ENCODE measurements at places on chromosomes 2 and 18.
A peak's percentile ranks its signal among the peaks of the same experiment; 100 is the strongest.

DNA sequence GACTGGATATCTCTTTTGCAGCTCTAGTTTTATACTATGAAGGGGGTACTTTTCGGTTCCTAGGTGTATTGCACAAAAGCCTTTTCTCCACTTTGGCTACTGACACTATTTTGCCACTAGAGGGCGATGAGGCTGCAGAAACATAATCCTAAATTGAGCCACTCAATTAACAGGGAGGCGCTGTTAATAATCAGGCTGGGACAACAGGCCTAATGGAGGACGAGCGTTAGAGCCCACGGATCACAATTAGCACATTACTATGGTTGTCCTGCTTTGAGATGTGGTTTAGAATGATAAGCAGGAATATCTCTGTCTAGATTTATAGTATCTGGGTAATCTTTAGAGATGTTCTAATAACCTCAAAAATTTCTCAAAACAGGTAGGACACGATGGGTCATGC lies 62.2 kb upstream of the PMAIP1 start:
- no peak for DNase-seq

- no peak for DNase-seq
Measured at GRCh38 chr18:79490626-79491041, 94.9 kb downstream of the NFATC1 start.

DNA sequence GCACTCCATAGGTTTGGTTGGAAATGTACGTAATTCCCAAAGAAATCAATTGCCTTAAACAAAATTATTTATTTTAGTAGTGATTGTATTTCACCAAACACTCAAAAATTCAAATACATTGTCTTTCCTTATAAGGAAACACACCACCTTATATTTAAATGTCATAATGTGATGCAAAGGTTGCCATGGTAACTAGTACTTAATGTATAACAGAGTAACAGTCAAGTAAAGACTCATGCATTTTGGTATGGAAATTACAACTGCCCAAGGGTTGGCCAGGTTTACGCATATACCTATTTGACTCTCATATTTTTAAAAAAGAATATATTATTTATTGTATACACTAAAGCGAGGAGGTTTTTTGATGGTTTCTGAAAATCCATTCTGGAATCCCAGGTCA lies 231.2 kb downstream of the TCF4 start:
- DNase-seq, result no peak

DNA sequence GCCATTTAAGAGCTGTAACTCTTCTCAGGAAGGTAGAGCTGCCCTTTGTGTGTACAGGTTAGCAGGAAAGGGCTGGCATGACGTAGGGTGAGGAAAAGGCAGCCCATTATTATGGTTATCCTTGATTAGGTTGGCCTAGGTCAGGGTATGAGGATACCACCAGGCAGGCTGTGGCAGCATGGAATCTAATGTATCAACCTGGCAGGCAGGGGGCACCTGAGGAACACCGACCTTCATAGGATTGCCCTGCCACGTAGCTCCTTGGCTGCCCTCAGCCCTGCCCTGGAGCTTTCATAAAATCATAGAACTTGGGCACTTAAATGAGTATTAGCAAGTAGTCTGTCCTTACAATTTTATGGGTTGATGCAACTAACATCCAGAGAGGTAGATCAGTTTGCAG lies 261.6 kb downstream of the LTBP1 start:
- no peak for DNase-seq

GRCh38 chr2:189236066-189236465 lies 56.5 kb upstream of the COL5A2 start:
- no peak for DNase-seq

- no peak for DNase-seq
Measured at GRCh38 chr2:221844212-221845020, 272.3 kb upstream of the EPHA4 start.

DNA sequence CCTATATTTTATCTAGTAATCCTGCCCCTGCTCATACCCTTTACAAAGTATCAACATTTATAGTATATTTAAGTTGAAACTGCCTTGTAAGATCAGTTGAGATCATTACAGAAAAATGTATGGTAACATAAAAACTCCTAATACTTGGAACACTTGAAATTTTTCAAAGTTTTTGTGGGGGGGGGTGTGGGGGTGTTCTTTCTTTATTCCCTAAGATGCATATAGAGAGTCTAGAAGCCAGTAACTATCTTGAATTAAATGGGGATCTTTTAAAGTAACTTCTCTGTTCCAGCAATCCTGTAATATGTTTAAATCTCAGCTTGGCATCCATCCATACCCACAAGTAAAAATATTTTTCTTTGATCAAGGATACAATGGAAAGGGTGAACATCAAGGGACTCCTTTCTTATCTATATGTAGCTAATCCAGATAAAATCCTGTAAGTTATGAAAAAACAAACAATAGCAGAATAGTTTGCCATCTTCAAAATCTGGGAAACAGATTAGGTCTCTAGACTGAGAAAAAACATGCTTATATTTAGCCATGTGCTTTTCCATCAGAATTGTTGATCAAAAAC lies 455.3 kb downstream of the MEIS1 start:
- no peak for DNase-seq

GRCh38 chr2:230816735-230817134 lies 48.0 kb upstream of the ITM2C start:
- no peak for DNase-seq

- DNase-seq, result no peak
Measured at GRCh38 chr2:11967946-11968465, 221.6 kb downstream of the LPIN1 start.

DNA sequence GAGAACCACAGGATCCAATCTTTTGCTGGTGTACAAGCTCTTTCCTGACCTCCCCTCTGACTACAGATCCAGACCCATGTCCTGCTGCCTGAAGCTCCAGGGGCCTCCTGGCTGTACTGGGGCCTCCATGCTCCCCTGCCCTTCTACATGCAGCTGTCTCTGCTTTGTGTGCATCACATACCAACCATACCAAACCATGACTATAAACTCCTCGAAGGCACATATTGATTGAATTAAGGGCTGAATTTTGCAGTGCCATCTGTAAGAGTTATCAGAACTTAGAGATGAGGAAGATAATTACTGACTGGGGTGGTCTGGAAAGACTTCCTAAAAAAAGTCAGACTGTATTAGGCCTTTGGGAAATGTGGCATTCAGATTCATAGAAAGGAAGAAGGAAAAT lies 139.9 kb upstream of the CXCR4 start:
- no peak for DNase-seq

DNA sequence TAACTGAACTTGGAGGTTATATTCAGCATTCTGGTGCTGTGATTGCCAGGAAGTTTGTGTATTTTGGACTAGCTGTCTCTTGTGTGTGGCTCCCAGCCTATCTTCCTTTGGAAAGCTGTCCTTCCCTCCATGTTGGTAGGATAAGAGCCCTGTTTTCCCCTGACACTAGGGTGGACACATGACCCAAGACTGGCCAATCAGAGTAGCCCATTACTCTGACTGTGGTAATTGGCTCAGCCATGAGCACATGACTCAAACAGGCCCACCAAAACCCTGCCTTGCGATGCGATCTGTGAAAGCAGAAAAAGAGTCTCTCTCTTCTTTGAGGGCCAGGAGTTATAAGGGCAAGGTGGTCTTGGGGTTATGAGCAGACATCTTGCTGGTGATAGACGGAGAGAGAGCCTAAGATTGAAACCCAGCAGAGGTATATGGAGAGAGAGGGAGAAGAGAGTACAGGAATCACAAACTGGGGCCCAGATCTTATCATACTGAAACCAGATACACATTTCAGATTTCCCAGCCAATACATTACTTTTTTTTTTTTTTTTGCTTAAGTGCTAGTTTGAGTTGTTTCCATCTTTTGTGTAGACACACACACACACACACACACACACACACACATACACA lies 45.3 kb upstream of the SERPINE2 start:
- no peak for DNase-seq

GRCh38 chr18:48808476-48808875 lies 142.3 kb downstream of the SMAD7 start:
- DNase-seq, result no peak

DNA sequence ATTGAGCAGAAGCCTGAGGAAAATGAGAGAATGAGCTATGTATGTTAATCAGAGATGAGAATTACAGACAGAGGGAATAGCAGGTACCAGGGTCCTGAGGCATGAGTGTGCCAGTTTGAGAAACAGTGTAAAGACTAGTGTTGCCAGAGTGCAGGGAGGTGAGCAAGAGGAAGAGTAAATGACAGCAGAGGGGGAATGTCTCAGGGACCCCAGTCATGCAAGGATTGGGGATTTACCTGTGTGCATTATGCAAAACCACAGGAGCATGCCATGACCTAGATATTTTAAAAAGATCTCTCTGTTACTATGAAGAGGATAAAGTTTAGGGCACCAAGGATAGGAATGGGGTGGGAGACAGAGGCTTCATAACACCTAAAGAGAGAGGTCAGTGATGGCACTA lies 72.1 kb downstream of the TTC32 start:
- no peak for DNase-seq

- DNase-seq, result peak; percentile 6
Measured at GRCh38 chr2:45652090-45653031, 886 bp downstream of the PRKCE start.

DNA sequence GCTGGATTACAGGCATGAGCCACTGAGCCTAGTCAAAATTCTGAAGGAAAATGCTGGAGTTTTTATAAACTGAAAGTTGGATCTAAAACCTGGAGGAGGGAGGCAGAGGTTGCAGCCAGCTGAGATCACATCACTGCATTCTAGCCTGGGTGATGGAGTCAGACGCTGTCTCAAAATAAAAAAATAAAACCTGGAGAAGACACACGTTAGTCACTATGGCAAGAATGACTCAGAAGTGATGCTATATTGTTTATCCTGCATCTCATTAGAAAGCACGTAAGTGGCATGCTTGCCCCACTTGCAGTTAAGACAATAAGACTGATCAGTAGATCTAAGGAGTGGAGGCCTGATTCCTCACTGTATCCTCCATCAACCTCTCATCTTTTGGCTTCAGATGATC lies 106.6 kb upstream of the STON1 start:
- no peak for DNase-seq

GRCh38 chr2:177554365-177554764 lies 161.8 kb downstream of the AGPS start:
- DNase-seq, result no peak

- DNase-seq, result no peak
Measured at GRCh38 chr2:148130581-148130980, 109.7 kb downstream of the MBD5 start.

DNA sequence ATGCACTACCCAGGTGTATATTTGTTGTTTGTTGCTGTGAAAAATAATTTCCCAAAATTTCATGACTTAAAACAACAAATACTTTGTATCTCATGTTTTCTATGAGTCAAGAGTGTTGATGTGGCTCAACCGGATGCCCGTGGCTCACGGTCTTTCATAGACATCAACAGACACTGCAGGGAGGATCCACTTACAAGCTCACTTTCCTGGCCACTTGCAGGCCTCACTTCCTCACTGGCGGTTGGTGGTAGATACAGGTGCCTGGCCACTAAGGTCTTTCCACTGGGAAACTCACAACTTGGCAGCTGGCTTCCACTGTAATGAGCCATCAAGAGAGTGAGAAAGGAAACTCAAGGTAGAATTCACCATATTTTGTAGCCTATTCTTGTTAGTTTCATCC lies 662.9 kb downstream of the IRS1 start:
- no peak for DNase-seq

DNA sequence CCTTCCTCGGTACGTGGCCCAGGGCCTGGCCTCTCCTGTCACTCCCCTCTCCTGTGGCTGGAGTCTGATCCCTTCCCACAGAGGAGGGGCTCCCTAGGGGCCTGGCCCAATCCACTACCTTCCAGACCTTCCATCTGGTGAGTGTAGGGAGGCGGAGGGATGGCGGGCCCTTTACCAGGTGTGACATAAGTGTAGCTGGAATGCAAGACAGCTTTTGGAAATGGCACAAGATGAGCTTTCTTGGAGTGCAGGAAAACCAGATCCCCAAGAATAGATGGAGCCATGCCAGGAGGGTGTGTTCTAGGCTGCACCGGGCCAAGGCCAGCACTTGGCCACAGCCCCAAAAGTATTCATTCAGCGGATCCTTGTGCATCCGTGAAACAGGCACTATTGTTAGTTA lies 30.1 kb downstream of the IGFBP5 start:
- DNase-seq, result no peak

- DNase-seq, result no peak
Measured at GRCh38 chr2:134846213-134846612, 7.8 kb downstream of the ACMSD start.

GRCh38 chr2:172208791-172209325 lies 106.2 kb upstream of the DLX2 start:
- no peak for DNase-seq

DNA sequence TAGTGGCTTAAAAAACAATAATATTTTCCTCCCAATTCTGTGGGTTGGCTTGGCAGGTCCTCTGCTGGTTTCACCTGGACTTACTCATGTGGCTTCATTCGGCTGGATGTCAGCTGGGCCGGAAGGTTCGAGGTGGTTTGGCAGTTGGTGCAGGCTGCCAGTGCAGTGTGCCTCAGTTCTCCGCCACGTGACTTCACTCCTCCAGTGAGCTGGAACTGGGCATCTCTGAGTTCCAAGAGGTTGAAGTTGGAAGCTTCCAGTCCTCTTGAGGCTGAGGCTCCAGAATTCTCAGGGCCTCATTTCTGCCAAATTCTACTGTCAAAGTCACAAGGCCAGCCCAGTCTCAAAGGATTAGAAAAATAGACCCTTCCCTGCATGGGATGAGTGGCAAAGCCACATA lies 83.4 kb upstream of the B3GNT7 start:
- no peak for DNase-seq

DNA sequence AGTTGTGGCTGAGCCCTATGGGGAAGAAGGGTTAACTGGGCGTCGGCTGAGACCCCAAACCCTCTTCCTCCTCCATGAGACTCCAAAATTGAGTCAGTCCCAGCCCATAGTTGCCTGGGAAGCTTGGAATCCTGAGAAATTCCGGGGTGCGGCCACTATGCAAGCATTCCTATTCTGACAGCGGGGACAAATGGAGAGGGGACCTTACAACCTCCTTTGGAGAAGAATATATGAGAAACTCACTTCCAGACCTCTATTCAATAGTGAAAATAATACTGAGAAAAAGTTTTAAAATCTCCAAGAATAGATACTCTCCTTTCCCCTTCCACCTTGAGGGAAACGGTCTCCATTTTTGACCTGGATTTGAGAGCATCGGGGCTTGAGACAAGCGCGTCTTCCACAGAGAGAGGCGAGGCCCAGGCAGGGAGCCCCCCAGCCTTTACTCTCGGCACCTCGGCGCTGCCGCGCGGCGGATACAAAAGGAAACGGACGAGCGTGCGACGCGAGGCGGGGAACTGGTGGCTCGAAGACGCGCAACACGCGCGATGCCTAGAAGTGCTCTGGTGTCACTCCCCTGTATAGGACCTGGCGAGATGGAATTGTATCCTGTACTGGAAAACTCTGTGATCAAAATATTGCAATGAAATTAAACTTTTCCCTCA lies 11.1 kb downstream of the NR4A2 start:
- no peak for DNase-seq

DNA sequence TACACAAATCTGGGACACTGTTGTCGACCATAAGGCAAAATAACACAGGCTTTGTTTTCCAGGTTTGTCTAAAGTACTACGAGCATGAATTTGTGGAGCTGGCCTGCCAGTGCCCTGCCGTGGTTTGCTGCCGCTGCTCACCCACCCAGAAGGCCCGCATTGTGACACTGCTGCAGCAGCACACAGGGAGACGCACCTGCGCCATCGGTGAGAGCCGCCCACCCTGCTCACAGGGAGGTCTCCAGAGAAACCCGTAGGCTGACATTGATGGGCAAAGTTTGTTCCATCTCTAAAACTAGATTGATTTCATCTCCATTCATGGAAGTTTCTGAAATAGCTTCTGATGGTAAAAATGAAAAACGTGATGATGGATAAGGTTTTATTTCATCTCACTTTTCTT lies 50.4 kb upstream of the NFATC1 start:
- DNase-seq, result no peak
